Left forelimb (tissue), 1 donor: ENCODE measurements at places on chromosomes 1 and 21.

- no peak for DNase-seq
Measured at GRCh38 chr1:169946206-169946605, 52.5 kb upstream of the SCYL3 start.

- no peak for DNase-seq
Measured at GRCh38 chr1:161773791-161774190, 7.7 kb downstream of the ATF6 start.

DNA sequence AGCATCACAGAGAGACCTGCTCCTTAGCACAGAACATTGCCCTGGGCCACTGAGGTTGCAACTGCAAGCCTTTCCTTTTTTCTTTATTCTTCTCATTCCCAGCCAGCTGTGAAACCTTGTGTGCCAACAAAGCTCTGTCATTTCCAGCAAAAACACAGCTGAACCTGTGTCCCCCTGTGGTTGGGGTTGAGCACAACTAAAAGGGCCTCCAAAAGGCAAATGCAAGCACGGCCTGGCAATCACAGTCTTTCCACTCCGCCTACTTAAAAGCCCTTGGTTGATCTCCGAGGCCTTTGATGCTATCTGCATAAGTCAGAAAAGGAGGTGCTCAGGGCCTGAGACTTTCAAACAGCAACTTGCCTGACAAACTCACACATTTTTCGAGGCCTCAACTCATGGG, 32.7 kb downstream of the SUSD4 start:
- DNase-seq: no peak

- peak; percentile 68 for DNase-seq
Measured at GRCh38 chr1:234997896-234998741, 130.5 kb downstream of the TOMM20 start.

- no peak for DNase-seq
Measured at GRCh38 chr1:85068846-85069245, 20.5 kb upstream of the MCOLN3 start.

DNA sequence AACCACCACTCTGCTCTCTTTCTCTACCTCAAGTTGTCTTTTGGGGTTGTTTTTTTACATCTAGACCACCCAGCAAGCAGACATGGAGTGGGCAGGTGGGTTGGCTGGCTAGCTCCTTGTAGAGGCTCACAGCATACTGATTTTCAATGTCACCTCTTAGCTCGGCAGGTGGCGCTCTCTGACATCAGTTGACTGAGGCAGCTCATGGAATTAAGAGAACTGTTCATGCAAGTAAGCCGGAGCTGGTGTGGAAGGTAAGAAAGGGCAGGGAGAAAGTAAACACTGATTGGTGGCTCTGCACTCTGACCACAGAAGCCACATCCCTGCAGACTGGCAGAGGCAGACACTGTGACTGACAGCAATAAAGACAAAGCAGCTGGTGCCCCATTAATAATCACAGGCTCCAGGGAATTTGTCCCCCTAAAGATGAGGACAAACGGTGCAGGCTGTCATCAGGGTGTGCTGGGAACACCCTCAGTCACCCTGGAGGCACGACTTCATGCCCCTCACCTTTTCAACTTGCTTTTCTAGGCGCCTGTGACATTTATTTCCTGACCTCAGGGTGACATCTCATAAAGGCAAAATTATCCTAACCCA, 226.8 kb downstream of the LMX1A start:
- no peak for DNase-seq

DNA sequence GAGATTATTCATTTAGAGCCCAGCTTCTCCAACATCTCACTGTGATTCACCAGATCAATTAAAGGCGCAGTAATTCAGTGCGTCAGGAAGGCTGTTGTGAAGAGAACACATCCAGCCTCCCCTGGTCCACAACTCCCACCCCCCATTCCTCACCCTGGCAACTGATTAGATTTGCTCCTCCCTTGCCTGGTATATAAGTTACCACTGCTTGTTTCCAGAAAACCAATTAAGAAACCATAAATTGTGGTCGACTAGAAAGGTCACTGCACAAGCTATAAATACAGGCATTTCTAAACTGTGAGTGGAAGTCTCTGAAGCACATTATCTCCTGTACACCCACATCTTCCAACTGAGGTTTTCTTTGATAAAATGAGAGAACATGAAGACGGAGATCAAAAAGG, 41.9 kb downstream of the FAM163A start:
- DNase-seq: no peak

- DNase-seq: no peak
Measured at GRCh38 chr1:226461087-226461486, 53.2 kb upstream of the PARP1 start.

DNA sequence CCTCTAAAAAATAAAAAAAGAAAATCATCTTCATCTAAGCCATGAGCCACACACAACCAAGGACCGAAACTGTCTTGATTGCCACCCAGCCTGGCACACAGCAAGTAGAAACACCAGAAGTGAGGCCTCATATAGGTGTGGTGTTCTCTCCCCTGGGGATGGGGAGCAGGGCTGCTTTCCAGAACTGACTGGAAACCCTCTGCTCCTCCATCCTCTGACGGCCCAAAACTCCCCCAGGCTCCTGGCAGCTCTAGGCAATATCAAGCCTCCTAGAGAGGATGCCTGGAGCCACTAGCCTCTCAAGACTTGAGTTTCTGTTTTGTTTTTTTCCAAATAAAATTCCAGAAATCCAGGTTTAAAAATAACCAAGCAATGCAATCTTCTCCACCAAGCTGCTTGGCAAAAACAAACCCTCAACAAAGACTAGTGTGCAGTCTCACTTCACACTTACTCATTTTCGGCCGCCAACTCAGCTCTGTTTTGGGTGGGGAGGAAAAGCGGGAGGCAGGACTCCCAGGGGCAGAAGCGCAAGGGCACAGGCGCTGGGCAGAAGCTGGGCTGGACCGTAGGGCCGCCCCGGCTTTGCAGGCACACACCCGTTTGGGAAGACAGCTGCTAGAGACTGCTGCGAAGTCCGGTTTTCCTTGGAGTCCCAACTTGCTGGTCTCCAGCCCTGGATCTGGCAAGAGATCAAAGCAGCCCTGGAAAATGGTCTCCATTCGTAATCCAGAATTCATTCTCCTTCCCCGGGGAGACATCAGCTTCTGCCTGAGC, 78.2 kb upstream of the CAPZB start:
- peak; percentile 86 for DNase-seq

GRCh38 chr1:234942012-234942332, 186.7 kb downstream of the TOMM20 start:
- no peak for DNase-seq

GRCh38 chr1:1565340-1565739, 9.3 kb downstream of the SSU72 start:
- no peak for DNase-seq

- DNase-seq: no peak
Measured at GRCh38 chr1:17004466-17005364, 7.0 kb downstream of the ATP13A2 start.

- peak; percentile 15 for DNase-seq
Measured at GRCh38 chr1:234707641-234708040, 97.7 kb upstream of the IRF2BP2 start.

- DNase-seq: no peak
Measured at GRCh38 chr1:99230695-99231094, 33.6 kb upstream of the PLPPR4 start.

- DNase-seq: no peak
Measured at GRCh38 chr1:239914751-239915231, 176.9 kb upstream of the FMN2 start.

DNA sequence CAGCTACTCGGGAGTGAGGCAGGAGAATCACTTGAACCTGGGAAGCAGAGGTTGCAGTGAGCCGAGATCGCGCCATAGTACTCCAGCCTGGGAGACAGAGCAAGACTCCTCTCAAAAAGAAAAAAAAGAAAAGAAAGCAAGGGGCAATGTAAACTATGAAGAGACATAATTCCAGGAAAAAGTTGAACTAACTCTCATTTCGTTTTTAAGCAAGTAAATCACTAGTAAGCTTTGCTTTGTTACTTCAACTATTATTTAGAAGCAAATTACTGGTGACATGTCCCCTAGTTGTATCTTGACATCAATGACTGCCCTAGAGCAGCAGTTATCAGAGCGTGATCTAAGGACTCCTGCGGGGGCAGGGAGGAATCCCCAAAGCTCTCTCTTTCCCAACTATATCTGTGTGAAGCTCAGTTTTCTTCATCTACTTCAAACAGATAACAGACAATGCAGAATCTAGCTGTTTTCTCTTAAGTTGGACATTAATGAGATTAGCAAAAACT, 18.7 kb downstream of the CLSTN1 start:
- no peak for DNase-seq

GRCh38 chr1:234996245-234996757, 132.3 kb downstream of the TOMM20 start:
- DNase-seq: no peak

GRCh38 chr1:92784021-92784638, 778 bp downstream of the EVI5 start:
- peak; percentile 75 for DNase-seq

DNA sequence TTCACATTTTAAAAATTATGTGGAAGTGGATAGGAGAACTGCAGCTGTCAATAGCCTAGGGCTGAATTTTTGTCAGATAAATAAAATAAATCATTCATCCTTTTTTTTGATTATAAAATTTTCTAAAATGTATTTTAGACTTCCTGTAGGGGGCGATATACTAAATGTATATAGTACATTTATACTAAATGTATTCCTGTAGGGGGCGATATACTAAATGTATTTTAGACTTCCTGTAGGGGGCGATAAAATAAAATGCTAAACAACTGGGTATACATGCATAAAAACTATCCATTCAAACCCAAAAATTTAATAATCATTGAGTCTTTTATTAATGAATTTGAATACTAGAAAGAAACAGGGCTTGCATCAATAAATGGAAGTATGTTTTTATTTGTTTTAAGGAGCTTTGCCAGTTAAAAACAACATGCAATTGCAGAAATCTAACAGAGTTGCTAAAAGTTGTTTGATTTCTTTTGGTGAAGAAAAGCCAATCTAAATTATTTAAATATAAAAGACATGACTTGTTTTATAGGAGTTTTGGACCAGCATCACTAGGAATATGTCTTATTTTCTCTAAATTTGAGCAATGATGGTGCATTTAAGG, 31.4 kb downstream of the CLCA1 start:
- DNase-seq: no peak

- no peak for DNase-seq
Measured at GRCh38 chr1:23720256-23720995, 22.8 kb upstream of the ELOA start.

DNA sequence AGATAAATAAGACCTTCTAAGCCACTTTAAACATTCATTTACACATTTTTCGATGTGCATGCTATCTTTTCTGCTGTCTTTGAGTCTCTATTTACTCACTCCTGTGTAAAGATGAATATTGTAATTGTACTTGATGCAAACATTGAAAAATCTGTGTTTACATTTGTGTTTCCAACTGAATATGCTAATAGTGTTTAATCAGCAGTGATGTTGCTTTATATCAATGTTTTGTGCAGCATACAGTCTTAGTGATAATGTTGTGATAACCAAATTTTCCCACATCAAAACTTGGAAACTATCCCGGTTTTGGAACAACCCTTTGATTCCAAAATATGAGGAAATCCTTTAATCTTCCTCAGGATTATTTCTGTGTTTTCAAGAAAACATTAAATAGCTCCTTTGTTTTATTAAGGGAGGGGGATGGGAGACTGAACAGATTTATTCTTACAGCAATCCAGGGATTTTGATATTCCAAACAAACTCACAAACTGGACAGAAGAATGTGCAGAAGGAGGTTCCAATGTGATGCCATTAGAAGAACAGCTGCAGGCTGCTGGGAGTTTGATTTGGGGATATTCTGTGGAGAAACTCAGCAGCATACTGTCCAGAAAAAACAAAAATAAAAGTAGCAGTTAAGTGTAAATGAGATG, 248.0 kb downstream of the S1PR1 start:
- DNase-seq: no peak

DNA sequence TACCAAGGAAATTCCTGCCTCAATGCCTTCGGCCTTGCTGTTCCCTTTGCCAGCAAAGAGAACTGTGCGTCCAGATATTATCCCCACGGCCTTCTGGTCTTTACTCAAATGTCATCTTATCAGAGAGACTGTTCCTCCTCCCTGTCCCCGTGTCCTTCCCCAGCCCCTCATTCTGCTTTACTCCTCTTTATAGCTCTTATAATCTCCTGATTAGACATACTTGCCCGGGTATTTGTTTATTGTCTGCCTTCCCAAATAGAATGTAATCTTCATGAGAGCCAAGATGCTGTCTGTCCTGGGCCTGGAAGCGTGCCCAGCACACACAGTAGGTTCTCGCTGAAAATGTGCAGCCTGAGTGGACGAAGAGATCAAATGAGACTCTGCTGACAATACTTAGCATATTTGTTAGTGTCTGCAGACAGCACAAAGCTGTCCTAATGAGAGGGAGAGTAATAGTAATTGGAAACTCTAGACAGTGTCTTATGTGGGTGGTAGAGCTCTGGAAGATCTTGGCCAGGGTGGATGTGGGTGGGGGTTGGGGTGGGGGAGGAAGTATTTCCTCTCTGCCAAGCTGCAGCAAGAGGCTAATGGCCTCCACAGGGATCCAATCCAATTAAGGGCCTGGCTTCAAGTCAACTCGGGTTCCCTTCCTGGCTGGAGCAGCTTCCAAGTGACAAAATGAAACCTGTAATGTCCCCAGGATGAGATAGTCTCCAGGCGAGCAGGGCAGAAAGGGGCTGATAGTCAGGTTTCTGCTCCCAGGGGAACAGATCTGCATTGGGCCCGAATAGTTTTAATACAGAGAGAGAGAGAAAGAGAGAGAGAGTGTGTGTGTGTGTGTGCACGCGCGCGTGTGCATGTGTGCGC, 9.5 kb upstream of the CLIC4 start:
- no peak for DNase-seq

DNA sequence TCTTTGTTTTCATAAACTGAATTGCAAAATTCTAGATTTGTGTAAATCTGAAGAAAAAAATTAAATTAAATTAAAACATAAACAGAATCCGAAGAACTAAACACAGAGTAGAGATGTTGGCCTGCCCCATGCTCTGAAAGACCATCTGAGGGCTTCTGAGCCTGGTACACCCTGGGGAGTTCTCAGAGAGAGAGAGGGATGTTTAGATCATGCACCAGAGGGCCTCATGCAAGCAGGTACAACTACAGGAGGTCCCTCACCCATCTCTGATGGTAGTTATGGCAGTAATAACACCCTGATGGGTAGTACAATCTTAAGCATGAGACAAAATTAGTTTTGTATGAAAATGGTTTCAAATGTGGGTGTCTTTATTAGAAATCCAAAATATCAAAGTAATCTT, 127.7 kb downstream of the TGFB2 start:
- DNase-seq: no peak

DNA sequence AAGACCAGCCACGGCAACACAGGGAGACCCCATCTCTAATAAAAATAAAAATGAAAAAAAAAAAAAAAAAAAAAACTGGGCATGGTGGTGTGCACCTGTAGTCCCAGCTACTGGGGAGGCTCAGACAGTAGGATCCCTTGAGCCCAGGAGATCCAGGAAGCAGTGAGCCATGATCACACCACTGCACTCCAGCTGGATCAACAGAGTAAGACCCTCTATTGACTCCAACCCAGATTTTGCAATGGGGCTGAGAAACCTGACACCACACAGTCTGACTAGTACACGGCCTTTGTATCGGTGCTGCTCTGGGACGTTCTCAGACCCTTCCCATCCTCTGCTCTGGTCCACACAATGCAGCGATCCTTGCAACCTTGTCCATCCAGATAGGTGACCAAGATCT, 31.8 kb downstream of the SPATA21 start:
- DNase-seq: no peak

- DNase-seq: no peak
Measured at GRCh38 chr1:234755449-234755863, 145.5 kb upstream of the IRF2BP2 start.
